ENCODE measurements at places on chromosomes 7 and 10. TPM values are rescaled to one million over a fixed set of nuclear protein-coding genes. Genes with fewer than 3 reads are reported as not detected.
A peak's percentile ranks its signal among the peaks of the same experiment; 100 is the strongest.

- H3K4me3 ChIP-seq: no peak overlapping the region
- H3K27me3 ChIP-seq: no peaks in the 10 kb centered on the region
- H3K27ac ChIP-seq: peak overlapping the region; percentile 73
- no peak for DNase-seq
- H3K36me3 ChIP-seq: peaks cover 13% of the 10 kb centered on the region
These were observed 133.3 kb downstream of the ICA1 start for GRCh38 chr7:8128449-8129317.

GRCh38 chr10:13865758-13866491 lies 279.2 kb downstream of the PRPF18 start:
- no peaks in the 10 kb centered on the region for H3K36me3 ChIP-seq
- H3K4me1 ChIP-seq: no peaks in the 10 kb centered on the region
- H3K27me3 ChIP-seq: peaks cover 11% of the 10 kb centered on the region

GRCh38 chr7:112419543-112420130 lies 30.6 kb upstream of the IFRD1 start:
- peaks cover 20% of the 10 kb centered on the region for H3K4me1 ChIP-seq
- no peak overlapping the region for H3K27ac ChIP-seq
- H3K4me3 ChIP-seq: no peak overlapping the region
- DNase-seq: no peak
- no peaks in the 10 kb centered on the region for H3K36me3 ChIP-seq

- H3K27ac ChIP-seq: no peak overlapping the region
- DNase-seq: no peak
- no peaks in the 10 kb centered on the region for H3K4me1 ChIP-seq
These were observed 165.5 kb downstream of the MDFIC start for GRCh38 chr7:115087437-115087836.

DNA sequence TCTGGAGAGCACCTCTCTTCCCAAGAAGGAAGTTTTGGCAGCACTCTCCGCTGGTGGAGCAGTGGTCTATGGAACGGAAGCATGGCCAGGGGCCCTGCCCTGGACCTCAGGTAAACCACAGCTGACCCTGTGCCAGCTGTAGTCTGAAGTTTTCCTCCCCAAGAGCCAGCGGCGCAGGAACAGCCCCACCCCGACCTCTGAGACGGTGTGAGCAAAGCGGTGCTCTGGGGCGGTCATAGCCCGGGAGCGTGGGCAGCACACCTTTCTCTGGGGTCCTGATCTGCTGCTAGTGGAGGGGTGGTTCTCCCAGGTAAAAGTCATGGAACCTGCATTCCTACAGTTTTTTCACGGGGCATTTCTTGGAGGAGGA lies 52.6 kb downstream of the TSPAN15 start:
- H3K27ac ChIP-seq: no peak overlapping the region
- H3K36me3 ChIP-seq: no peaks in the 10 kb centered on the region
- H3K4me3 ChIP-seq: no peak overlapping the region
- peaks cover 3% of the 10 kb centered on the region for H3K27me3 ChIP-seq

DNA sequence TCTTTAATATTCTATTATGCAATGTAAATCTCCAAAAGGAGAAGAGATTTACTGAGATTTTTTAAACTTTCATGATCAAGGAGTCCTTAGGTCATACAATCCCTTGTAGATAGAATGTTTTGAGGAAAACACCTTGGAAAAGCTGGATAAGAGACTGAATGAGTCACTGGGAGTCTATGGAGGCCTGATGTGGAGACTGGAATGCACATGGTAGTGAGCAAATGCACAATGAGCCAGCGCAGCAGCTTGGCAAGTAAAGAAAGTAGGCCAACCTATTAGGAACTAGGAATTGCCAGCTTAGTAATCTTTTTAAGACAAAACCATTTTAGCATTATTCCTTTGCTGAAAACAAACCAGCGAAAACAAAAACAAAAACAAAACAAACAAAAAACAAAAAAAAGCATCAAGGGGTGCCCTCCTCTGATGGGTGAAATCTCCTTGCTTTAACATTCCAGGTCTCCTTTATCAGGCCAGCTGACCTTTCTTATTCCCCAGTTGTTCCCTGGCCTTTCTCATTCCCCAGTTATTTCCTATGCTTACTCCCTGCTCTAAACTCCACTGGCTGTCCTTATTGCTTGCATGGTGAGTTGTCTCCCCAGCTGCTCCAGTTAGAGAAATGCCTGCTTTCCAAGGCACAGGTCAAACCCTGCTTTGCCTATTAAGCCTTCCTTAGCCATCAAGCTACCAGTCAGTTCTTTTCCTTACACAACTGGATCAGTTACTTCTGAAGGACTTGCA lies 135.8 kb downstream of the PLCE1 start:
- no peak overlapping the region for H3K4me3 ChIP-seq

DNA sequence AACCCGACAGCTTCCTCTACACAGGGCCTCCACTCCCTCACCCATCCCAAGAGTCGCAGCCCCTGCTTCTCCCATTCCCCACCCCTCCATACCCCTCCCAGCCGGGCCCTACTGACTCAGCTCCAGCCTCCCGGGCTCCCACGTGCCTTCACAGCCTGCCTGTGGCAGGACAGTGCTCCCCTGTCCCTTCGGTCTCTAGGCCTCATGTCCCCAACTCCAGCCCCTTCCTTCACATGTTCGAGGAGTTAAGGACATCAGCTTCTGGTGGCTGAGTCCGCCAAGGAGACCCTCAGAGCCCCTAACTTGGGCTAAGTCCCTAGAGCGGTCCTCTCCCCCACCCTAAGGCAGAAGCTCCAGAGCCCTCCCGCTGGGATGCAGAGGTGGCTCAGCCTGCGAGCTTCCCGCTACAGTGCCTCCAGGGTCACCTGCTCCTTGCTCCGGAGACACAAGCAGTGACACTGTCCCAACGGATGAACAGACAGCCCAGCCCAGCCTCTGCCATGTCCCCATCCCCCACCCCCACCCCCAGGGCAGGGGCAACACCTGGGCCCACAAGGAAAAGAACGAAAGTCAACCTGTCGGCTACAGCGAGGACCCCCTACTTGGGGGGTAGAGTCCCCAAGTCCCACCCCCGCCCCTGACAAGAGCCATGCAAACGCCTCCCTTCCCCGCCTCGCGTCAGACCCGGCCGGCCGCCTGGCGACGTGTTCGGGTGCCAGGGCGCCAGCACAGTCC lies 716 bp downstream of the SMARCD3 start:
- no peaks in the 10 kb centered on the region for H3K36me3 ChIP-seq
- peaks cover 61% of the 10 kb centered on the region for H3K27me3 ChIP-seq
- no peak overlapping the region for H3K27ac ChIP-seq
- H3K4me1 ChIP-seq: peaks cover 25% of the 10 kb centered on the region
- DNase-seq: no peak

Gene DDC
- total RNA-seq: 0.32 TPM

Gene CDC14C
- not detected for total RNA-seq

Gene ELN
- total RNA-seq: not detected

Gene STRIP2
- total RNA-seq: 73.5 TPM

Measured in activated T-helper 2 cell treated with anti-CD3 and anti-CD28 coated beads, Interferon-gamma antibody, Interleukin-2, Interleukin-4, amounts not matched to agents 10 μg/mL and 5 μg/mL and 100 μg/mL, durations not matched to agents 14 hours and 24 hours and 36 hours (primary cell).